ENCODE measurements at places on chromosomes 1 and 21. TPM values are rescaled to one million over a fixed set of nuclear protein-coding genes. Genes with fewer than 3 reads are reported as not detected.

DNA sequence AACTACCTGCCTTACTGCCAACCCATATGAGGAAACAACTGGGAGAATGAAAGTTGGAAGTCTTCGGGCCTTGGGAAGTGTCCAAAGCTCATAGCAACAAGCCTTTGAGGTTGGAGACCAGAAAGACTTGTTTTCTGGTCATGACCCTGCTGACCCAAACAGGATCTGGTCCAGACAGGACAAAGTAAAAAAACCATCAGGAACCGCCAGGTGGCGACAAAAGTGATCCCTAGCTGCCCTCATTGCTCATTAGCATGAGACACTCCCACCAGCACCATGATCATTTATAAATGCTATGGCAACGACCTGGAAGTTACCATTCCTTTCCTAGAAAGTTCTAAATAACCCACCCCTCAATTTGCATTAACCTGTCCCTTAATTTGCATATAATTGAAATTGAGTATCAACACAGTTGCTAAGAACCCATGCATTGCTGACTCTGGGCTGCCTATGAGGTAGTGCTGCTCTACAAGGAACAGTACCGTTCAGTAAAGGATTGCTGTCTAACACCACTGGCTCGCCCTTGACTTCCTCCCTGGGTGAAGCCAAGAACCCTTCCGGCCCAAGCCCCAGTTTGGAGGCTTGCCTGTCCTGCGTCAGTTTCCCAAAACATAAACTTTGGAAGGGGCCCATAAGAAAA lies 89.0 kb downstream of the URB2 start:
- peak; percentile 48 for DNase-seq

- DNase-seq: no peak
Observed at GRCh38 chr1:75174031-75174760, 40.0 kb downstream of the LHX8 start.

Gene CNST
- total RNA-seq: 83.0 TPM

DNA sequence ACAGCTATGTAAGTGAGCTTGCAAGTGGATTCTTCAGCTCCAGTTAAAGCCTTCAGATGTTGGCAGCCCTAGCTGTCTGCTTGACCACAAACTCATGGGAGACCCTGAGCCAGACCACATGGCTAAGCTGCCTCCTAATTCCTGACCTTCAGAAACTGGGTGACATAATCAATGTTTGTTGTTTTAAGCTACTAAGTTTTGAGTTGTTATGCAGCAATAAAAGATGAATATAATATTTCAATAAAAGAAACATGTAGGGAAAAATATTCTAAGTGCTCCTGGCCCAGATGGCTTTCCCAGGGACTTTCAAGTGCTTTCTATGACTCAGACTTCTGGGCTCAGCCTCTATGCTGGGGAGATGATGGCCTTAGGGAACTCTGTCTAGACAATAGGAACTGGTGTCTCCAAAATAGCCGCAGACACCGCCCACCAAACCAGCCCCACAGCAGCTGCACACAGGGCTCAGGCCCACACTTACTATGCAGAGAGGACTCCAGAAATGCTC lies 20.3 kb upstream of the AZIN2 start:
- no peak for DNase-seq

DNA sequence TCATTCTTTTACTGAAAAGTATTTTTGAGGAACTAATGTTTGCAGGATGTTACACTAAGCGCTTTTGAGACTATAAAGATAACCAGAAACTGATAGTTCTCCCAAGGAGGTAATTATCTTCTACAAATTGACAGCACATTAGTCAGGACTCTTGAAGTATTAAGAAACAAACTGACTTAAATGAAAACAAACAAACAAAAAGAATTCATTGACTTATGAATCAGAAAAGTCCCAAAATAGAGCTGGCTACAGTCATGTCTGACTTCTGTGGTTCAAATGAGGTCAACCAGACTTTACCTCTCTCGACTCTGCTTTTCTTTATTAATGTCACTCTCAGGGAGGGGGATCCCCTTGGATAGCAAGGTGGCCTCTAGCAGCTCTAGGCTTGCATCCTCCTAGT lies 296.8 kb downstream of the TPR start:
- no peak for DNase-seq

GRCh38 chr21:17848228-17848627 lies 29.1 kb upstream of the C21orf91 start:
- DNase-seq: peak; percentile 35

GRCh38 chr1:1067860-1068516 lies 6.1 kb downstream of the RNF223 start:
- DNase-seq: peak; percentile 28

Gene TMEM240
- 4.2 TPM for total RNA-seq

Gene FCRL5
- 0.20 TPM for total RNA-seq

GRCh38 chr1:242585616-242586359 lies 61.3 kb upstream of the PLD5 start:
- DNase-seq: no peak

Gene MTX1
- 50.7 TPM for total RNA-seq

DNA sequence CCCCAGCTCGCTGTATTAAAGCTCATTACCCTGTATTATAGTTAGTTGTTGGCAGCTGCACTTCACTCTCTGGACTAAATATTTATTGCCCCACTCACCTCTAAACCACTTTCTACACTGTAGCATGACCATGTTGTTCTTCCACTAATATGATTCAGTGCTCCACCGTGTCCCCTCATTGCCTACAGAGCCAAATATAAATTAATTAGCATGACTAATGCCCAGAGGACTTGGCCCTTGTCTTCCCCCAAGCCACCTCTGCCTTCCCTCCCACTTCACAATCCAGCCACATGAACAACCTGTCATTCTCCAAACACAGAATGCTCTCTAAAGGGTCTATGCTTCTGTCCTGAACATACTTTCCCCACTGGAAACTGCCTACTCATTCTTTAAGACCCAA lies 276.5 kb downstream of the PLPP3 start:
- no peak for DNase-seq

DNA sequence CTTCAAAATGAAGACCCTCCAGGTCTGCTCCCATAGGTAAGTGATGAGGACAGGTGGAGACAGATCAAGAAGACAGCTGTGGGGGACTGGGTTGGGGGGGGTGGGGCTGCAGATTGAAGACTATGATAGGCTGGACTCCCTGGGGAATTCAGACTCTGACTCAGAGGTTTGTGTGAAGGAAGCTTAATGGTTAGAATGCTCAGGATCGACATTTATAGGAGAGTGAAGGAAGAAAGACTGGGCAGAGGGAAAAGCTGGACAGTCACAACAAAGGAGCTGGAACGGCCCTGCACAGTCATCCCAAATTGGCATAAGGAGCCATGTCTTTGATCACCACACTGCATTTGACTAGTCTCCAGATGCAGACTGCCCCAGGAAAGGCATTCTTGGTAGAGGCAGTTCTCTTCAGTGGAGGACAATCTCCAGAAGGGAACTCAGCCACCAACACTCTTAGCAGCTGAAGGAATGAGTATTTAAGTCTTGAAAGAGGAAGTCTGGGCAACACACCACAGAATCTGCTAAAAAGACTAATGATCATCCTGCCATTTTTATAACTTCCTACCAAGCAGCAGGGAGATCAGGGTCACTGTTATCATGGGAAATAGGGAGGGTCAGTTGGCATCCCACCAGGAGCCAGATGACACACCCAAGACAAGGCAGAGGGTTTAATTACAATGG lies 120.0 kb upstream of the ZC3H11B start:
- no peak for DNase-seq

- DNase-seq: no peak
Observed at GRCh38 chr1:207578796-207579435, 66.0 kb upstream of the CR1L start.

DNA sequence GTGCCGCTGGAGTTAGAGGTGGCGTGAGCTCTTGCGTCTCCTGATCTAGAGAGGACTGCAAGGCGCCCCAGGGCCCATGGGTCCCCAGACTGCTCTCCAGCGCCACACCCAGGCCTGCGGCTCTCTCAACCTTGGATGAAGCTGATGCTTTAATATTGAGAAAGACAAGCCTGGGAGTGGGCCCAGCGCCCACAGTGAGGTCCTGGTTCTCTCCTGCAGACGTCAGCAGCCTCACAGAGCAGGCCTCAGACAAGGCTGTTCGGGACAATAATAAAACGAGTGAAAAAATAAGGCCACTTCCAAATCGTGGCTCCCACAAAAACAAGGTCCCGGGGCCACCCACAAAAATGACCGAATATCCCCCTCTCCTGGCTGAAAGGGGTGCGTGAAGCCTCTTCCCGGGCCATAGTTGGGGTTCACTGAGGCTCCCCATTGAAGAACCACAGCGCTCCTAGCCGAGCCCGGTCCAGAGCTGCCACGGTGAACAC lies 6.0 kb upstream of the DNMT3L start:
- peak; percentile 32 for DNase-seq

Gene ADAMTS5
- 12.9 TPM for total RNA-seq

DNA sequence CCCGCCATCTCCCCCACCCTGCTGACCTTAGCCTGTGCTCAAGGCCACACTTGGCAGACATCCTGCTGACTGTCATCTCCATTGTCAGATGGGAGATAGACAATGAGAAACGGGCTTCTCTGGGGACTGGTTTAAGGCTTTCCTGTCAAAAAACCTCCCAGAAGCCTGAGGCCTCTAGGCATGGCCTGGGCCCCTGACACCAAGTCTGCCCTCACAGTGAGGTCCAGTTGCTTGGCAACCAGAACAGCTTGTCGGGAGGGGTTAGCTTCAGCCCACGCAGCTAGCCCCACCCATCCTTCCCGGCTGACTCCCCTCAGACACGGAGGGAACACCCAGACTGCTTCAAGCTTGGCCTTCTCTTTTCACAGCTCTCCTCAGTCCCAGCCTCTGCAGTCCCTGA lies 11.0 kb downstream of the PLEKHA6 start:
- DNase-seq: peak; percentile 77

GRCh38 chr1:114677691-114678090 lies 7.8 kb upstream of the DENND2C start:
- no peak for DNase-seq

Gene OVAAL
- 0.41 TPM for total RNA-seq

DNA sequence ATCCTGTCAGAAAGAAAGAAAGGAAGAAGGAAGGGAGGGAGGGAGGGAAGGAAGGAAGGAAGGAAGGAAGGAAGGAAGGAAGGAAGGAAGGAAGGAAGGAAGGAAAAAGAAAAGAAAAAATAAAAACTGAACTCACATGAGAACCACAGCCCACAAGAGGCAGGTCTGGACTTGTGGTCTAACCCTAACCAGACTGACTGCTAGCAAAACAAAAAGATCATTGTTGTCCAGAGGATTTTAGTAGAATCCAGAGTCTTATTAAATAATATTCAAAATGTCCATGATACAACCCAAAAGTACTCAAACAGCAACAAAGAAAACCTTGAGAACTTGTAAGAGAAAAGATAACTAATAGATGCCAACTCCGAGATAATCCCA lies 4.7 kb upstream of the ITGB2 start:
- DNase-seq: no peak

GRCh38 chr1:7856345-7856744 lies 3.5 kb upstream of the UTS2 start:
- DNase-seq: no peak

DNA sequence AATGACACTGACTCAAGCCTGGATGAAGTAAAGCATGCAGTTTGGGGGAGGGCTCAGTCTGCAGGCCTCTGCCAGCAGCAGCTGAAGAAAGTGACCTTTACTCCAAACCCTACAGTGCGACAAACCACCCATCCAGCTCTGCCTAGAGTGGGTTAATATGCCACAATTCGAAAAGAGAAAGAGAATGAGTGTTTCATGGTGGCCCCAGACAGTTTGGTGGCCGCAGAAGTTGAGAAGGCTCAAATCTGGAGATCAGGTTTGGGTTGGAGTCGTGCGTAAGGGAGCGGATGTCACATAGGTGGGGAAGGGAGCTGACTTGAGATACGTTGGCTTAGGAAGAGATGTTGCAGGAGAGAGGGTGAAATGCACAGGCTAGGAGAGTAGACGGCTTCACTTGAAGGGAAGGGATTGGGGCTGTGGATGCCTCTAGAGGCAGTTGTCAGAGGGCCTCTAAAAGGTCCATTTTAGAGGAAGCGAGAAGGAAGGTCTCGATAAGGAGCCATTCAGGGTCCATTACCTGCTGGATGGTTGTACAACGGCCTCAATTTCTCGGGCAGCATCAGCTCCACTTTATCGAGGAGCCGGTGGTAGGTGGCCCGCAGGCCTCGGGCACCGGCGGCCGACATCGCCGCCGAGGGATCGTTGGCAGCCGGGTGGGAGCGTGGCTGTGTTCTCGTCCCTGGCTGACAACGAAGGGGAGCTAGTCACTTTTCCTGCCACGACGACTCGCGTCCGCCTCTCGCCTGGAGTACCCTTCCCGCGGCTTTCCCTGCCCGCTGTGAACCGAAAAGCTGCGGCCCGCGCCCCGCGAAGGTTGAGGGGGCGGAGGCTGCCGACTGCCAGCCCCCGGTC lies 1.0 kb upstream of the DCAF6 start:
- DNase-seq: peak; percentile 55

DNA sequence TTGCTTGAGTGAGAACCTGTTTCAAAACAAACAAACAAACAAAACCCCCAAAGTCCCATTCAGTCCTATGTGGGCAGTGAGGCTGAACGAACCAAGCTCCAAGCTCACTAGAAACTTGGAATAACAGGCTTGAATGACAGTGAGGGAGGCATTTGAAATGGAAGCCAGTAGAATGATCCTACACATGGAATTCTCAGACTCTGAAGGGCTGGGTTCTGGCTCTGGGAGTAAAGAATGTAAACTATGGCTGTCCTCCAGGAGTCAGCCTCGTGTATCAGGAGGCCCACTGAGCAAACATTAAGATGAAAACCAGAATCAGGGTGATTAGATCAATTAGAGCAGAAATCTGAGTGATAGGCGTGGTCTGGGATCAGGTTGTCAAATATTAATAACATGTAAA lies 14.9 kb downstream of the PCP4L1 start:
- DNase-seq: no peak

DNA sequence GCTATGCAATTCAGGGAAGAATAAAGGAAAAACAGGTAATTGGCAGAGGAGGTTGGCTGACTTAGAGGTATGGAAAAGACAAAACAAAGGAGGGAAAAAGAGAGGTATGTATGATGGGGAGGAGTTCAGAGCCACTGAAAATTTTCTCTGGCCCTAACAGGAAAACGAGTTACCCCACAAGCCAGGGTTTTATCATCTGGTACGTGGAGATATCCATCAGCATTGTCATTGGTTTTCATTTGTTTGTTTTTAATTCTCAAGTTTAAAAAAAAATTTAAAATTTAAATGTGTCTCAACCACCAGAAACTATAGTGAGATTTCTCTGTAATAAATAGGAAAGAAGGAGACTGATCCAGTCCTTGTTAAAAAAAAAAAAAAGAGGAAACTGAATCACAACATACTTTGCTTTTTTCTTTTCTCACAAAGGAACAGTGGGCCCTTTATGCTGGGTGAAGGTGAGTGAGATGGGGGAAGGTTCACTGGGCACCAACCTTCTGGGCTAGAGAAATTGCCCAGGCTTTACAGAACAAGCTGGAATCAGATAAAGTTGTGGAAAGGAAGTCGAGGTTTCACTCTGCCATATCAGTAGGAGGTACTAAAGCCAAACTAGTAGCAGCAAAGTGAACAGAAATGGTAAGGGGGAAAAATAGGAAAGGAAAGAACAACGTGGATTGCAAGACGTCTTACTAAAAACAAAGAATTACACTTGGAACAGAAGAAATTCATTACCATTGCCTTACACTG lies 2.7 kb downstream of the IFNAR2 start:
- no peak for DNase-seq

Gene AXDND1
- total RNA-seq: 3.7 TPM

GRCh38 chr1:230823426-230823825 lies 44.9 kb downstream of the C1orf198 start:
- no peak for DNase-seq

GRCh38 chr21:44513389-44514217 lies 26.4 kb downstream of the KRTAP10-1 start:
- no peak for DNase-seq
